ENCODE measurements at places on chromosomes 12 and 14.
A peak's percentile ranks its signal among the peaks of the same experiment; 100 is the strongest.

- no peak for DNase-seq
These were observed 6.4 kb downstream of the GOLGA5 start for GRCh38 chr14:92800525-92800924.

- no peak for DNase-seq
These were observed 30.5 kb downstream of the RAB35 start for GRCh38 chr12:120085920-120086645.

- DNase-seq, result no peak
These were observed 85.9 kb downstream of the PAX9 start for GRCh38 chr14:36747411-36748184.

GRCh38 chr12:65602610-65603295, 221.5 kb upstream of the HMGA2 start:
- DNase-seq, result peak; percentile 80

GRCh38 chr12:32178341-32179010, 71.8 kb downstream of the BICD1 start:
- DNase-seq, result no peak

DNA sequence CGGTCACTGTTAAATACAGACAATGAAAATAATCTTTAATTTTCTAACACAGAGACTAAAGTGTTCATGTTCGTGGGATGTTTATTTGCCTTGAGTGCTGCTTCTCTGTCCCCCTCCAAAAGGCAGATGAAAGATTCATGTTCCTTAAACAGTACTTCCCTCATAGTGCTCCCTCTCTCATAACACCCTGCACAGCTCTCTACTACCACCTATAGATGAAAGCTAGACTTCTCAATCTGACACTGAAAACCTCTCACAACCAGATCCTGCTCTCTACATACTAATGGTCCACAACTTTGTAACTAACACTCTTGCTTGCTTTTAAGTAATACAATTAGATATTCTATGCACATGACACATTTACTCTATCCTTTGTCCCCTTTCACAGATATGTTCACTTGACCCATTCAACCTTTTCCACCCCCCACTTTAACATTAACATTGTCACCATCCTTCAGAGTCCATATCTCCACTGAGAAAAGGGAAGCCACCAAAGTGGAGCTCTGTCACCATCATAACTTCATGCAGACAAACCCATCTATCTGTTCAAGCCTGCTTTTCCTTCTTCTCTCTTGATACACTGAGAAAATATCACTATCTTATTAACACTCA, 266.4 kb upstream of the USP15 start:
- DNase-seq, result peak; percentile 25

DNA sequence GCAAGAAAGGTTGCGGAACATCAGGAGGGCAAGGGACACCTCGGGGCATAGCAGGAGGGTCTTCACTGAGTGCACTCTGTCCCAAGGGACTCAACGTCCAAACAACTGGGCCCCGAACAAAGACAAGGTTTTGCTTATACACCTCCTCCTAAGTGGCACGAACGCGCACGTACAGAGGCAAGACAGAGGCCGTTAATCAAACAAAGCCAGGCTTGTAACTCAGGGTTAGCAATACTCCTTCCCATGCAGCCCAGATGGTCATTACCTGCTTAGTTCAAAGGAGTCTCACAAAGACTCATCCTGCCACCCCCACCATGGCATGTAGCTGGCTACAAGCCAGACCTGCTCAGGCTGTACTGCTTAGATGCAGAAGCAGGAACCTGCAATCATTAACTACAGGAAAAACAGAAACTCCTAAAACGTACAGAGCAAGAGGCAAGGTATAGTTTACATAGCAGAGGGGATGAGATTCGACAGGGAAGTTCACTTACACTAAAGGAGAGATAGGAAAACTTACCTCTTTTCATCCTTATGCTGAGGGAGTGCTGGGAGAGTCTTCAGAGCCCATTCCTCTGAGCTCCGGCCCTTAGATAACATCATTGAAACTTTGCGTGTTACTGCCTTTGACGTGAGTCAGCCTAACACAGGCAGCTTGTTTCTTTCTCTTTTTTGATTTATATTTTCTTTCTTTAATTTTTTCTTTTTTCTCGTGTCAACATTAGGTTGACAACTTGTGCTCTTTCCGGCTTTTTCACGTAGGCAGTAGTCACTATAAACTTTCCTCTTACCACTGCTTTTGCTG, 1319.1 kb downstream of the TMEM121 start:
- no peak for DNase-seq

GRCh38 chr14:34465069-34465859, 3.2 kb upstream of the SPTSSA start:
- DNase-seq, result peak; percentile 12

- no peak for DNase-seq
These were observed 93.9 kb upstream of the NCOR2 start for GRCh38 chr12:124661341-124661740.

- peak; percentile 68 for DNase-seq
These were observed 34.6 kb downstream of the SPRING1 start for GRCh38 chr12:116703214-116703795.

GRCh38 chr14:51653775-51654532, 2.2 kb downstream of the FRMD6 start:
- no peak for DNase-seq

DNA sequence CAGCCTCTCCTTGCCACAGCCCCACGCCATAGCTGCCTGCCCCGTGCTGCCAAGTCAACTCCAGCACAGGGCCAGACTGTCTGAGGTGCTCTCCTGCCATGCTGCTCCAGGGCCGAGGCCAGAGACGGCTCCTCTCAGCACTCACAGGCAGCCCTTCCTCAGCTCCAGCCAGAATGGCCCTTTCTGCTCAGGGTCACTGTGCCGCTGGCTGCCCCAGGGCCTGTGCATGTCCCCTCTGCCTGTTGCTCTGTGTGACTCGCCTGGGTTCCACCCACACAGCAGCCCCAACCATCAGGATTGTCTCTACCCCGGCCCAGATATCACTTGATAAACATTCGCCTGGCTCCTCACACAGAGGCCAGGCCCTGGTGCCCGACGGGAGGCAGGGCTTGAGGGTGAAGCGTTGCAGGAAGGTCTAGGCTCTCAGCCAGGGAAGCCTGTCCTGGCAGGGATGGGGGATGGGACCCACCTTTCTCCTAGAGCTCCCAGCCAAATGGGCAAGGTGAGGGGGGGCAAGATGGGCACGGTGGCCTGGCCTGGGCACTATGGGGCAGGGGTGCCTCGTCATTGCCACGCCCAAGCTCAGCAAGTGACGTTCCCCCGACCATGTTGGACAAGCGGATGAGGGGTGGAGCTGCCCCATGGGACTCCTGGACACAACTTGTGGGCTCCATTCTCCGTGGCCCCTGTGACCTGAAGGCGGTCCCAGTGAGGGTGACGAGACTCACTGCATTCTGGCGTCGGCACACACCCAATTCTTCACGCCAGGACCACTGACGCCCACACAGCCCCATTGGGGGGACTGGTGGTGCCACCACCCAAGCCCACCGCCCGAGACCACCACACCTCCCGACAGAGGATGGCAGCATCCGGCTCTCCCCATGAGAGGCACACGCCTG, 27.4 kb upstream of the BTBD6 start:
- DNase-seq, result no peak
